Central memory CD8-positive, alpha-beta T cell (primary cell): ENCODE measurements at places on chromosomes 4 and X.
A peak's percentile ranks its signal among the peaks of the same experiment; 100 is the strongest.

DNA sequence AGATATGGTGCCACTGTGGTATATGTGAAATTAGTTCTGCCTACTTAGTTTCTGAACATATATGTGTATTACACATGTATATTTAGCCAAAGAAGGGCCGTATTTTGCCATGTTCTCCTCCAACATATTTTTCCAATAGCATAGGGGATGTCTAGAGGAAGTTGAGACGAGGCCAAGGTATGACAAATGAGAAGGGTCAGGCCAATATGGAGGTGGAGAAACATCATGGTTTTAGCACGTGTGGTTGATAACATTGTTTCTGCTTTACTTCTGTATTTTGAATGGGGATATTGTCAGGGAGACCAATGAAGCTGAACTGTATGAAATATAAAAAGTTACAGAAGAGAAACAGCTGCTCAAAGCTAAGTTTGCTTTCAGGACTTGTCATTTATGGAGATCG lies 246.7 kb upstream of the TLL1 start:
- DNase-seq: no peak

DNA sequence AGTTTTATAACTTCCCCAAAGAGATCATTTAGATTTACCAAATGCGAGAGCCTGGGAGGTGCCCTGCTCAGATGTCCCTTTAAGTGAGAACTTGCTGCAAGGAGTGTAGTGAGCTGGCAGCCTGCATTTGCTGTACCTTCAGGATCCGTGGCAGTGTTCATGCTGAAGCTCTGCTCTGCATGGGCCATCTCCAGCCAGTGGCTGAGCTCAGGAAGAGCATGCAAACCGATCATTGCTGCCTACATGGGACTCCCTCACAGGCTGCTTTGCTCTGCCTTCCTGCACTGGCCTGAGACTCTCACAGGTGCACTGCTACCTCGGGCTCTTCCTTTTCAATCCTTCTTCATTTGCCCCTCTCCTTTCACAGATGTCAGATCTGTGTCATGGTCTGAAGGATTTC lies 152.0 kb upstream of the SFRP2 start:
- DNase-seq: no peak

DNA sequence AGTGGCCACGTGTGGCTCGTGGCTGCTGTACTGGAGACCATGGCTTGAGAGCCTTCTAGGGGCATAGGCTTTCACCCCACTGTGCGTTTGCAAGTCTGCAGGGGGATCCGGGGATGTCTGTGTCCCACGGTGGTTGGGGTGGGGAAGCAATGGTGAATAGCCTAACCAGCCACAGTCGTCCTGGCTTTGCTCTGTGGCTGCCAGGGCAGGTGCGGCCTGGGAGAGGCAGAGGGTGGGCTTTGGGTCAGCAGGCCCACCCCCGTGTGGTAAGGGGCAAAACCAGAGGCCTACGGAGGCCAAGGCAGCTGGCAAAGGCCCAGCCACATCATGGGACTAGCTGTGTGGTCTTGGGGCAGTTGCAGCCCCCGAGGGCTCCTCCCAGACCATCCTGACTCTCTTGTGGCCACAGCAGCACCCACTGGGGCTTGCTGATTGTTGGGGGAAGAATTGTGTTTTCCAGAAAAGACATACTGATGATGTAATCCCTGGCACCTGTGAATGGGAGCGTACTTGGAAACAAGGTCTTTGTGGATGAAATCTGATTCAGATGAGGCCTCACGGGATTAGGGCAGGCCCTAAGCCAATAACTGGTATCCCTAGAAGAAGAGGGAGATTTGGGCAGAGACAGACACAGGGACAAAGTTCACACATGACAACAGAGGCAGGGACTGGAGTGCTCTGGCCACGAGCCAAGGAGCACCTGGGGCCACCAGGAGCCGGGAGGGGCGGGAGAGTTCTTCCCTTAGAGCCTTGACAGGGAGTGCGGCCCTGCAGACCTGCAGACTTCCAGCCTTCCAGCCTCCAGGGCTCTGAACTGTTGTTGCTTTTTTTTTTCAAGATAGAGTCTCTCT lies 2.9 kb downstream of the CPZ start:
- DNase-seq: no peak

- DNase-seq: no peak
Observed at GRCh38 chr4:16717266-16717970, 181.0 kb downstream of the LDB2 start.

DNA sequence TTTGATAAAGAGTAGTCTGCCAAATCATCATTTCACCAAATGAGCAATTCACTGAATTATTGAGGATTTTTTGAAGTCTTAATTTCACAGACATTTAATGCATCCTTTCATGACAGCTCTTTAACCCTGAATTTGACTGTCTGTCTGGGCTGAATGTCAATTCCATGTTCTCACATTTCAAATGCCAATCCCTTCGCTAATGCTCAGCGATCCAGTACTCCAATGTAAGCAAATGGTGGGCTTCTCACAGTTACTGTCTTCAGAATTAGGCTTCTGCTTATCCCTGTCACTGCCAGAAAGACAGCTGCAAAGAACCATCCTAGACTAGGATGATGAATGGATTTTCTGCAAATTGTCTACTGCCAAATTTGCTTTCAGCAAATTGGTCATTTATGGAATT lies 36.2 kb upstream of the USP38 start:
- DNase-seq: no peak

- no peak for DNase-seq
Observed at GRCh38 chr4:15325987-15326386, 101.8 kb upstream of the C1QTNF7 start.

GRCh38 chr4:108466936-108467902 lies 153.2 kb upstream of the RPL34 start:
- DNase-seq: no peak

DNA sequence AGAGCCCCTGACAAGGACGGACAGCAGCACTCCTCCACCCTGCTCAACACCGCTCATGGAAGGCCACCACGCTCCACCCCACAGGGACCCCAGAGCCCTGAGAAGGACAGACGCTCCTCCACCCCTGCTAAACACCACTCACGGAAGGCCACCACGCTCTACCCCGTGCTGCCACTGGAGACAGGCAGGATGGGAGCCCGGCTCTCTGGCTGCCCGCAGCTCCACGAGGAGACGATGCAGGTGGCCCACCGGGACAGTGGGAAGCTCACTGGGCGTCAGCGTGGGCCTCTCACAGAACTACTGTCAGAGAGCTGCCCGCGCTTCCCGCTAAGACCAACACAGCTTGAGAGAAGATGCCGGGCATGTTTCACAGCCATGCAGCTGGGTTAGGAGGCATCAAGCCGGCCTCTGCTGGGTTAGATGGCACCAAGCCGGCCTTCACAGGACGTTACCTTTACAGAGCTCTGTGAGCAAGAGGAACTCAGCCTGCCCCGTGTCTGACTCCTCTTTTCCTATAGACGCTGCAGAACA lies 20.8 kb downstream of the GAK start:
- DNase-seq: no peak

DNA sequence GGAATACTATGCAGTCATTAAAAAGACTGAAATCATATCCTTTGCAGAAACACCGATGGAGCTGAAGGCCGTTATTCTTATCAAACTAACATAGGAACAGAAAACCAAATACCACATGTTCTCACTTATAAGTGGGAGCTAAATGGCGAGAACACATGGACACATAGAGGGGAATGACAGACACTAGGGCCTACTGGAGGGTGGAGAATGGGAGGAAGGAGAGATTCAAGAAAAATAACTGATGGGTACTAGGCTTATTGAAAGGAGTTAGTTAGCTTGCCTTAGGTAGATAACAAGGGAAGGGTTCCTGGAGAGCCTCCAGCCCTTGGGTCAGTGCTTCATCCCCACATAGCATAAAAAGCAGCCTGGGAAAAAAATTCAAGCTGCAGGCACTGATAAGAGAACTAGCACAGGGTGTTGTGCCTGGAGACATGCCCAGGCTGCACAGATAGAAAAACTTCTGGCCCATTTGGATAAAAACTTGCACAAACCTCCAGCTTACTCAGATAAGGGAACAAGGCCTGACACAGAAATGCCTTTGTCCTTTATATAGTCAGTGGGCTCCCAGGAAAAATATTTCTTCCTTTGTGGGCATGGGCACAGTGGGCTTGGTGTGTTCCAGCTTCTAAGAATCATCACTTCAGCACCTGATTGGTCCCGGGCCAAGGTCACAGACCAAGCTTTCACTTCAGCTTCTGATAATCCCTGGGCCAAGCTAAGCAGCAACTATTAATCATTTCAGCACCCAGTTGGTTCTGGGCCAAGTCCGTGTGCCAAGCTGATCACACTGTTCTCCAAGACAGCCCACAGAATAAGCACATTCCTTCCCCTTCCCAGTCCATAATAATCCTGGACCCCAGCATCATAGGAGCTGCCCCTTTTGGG lies 23.1 kb upstream of the PWWP3B start:
- no peak for DNase-seq

- peak; percentile 33 for DNase-seq
Observed at GRCh38 chrX:12791257-12792228, at the start of gene PRPS2. TSS of gene PRPS2 (plus strand) at chrX:12791412. CDS start at chrX:12791498, 86 bp downstream.

DNA sequence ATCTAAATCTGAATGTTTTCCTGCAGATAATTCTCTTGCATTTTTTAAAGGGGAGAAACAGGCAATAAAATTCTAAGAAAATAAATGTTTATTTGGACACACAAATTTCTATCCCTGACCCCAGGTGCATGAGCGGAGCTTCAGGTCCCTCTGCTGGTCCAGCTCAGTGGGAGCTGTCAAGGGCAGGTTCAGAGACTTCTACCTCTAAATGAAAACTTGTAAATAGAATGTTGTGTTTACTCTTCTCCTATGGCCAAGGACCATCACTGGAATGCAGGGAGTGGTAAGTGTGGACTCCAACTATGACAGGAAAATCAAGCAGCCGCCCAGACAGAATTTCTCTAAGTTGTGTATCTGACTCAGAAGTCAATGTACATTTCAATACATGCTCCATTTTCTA lies 148.6 kb upstream of the TTC29 start:
- no peak for DNase-seq

GRCh38 chr4:174047363-174047762 lies 236.1 kb downstream of the FBXO8 start:
- no peak for DNase-seq

DNA sequence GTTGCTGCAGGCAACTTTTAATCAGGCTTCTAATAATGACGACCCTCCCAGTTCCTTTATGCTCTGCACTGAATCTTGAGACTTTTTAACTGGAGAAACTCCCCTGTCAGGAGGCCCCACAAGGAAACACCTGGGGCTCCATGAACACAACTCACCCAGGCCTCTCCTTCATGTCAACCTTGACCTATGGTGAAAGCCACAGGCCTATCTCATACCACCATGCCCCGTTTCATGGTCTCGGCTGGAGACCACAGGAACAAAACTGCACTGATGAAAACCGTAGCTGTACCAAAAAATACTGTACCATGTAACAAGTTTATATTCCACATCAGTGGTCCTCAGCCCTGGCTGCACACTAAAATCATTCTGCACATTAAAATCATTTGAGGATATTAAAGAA lies 57.0 kb downstream of the ZNF827 start:
- DNase-seq: no peak

- DNase-seq: no peak
Observed at GRCh38 chr4:70360460-70360859, at the start of gene SMR3A. TSS of gene SMR3A (plus strand) at chr4:70360760. CDS start at chr4:70362116, 1,356 bp downstream.

DNA sequence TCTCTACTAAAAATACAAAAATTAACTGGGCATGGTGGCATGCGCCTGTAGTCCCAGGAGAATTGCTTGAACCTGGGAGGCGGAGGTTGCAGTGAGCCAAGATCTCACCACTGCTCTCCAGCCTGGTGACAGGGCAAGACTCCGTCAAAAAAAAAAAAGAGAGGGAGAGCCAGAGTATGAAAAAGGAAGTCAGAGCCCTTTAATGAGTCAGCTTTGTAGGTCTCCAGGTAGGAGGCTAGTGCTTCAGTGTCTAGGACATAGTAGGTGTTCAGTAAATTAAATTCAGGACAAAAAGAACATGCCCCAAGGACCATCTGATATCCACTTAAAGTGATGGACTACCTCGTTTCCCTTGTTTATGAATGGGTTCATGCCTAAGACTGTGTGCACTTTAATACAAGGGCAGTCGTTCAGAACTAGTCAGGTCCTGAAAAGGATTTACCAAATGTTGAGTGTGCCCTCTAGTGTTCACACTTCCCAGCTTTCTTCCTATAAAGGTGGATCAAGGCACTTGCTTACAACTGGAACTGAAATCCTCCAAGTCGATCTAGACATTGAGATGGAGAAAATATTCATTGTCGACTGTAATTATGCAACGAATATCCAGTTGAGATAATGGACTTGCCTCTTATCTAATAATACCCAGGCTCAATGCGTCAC lies 29.0 kb downstream of the F9 start:
- DNase-seq: no peak

DNA sequence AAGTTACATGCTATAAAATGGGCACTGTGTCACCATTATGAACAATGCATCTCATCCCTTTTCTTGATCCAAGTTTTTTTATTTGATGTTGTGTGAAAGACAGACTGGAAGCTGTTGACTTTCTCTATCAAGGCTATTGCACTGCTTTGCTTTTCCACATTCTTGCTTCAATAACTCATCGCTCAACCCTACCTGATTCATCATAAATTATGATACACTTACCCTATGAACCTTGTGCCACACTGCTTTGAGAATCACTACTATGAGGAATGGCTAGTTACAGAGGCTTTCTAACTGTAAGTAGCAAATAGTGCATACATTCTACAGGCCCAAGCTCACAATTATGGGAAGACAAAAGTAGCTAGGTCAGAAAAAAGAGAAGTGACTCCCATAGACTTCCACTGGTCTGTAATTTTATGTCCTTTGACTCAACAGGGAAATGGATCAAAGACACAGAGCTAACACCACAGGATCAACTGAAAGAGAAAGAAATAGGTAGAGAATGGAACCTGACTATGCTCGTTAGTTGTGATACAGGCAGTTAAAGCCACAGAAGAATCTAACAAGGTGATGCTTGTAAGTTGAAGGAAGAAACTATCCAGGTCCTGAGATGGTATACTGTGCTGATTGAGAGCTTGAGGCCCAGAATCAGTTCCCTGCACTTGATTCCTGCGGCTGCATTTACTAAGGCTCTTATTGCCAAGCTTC lies 163.5 kb downstream of the PPP3CA start:
- no peak for DNase-seq

GRCh38 chr4:171629182-171629581 lies 184.0 kb upstream of the GALNTL6 start:
- no peak for DNase-seq

DNA sequence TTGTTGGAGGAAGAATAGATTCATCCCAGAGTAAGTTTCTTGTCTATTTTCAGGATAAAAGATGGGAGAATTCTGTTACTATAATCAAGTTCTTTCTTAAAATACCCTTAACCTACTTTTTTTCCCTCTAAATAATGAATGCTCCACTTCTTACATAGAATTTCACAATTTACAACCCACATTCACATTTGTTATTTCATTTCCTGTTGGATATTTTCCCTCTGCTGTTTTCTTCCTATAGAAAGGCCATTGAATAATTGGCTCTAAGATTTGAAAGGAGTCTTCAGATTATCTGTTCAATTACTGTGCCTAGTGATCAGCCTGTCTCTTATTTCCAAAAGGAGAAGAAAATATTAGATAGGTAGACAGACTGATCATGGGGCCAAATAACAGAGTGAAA lies 79.7 kb downstream of the CPE start:
- no peak for DNase-seq

- DNase-seq: no peak
Observed at GRCh38 chr4:174316546-174316945, 32.8 kb downstream of the CEP44 start.

- DNase-seq: no peak
Observed at GRCh38 chr4:125315576-125316400, 1.0 kb downstream of the FAT4 start.
